Lung (tissue), 17 donors: ENCODE measurements at places on chromosomes 13 and 19. TPM values are rescaled to one million over a fixed set of nuclear protein-coding genes. Genes with fewer than 3 reads are reported as not detected.

Gene PSENEN
- 84.2 TPM for polyA plus RNA-seq

DNA sequence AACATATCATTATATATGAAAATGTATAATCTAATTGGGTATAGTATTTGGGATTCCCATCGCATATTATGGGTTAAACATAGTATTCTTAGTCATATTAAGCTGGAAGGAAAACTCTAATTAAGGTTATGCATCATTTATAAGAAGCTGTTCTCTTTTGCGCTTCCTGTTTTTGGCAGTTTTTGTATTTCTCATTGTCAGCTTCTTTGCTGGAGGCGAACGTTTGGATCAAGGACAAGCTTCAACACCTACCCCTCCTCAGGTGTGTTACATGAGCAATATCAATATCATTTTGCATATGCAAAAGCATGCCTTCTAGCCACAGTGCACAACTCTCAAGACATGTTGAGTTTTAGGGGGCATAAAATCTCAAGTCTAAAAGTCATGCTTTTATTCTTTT is 439.8 kb downstream of the TDRD3 start:
- no peak for DNase-seq

Gene PCDH20
- 1.5 TPM for polyA plus RNA-seq

Gene RGS9BP
- polyA plus RNA-seq: 0.55 TPM

DNA sequence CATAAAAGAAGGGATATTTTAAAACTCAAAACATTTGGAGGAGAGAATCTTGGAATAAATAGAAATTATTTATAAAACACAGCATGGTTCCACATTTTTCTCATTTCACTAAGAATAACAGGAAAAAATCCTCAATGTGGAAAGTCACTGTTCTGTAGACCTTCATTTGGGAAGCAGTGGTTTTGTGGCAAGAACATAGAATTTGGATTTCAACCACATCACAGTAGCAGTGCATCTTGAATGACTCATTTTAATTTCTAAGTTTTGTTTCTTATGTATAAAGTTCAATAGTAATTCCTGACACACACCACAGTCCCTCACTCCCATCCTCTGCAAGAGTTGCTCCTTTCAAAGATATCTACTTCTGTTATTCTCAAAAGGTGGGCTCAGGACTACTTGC is 264.0 kb downstream of the ENOX1 start:
- DNase-seq: no peak

DNA sequence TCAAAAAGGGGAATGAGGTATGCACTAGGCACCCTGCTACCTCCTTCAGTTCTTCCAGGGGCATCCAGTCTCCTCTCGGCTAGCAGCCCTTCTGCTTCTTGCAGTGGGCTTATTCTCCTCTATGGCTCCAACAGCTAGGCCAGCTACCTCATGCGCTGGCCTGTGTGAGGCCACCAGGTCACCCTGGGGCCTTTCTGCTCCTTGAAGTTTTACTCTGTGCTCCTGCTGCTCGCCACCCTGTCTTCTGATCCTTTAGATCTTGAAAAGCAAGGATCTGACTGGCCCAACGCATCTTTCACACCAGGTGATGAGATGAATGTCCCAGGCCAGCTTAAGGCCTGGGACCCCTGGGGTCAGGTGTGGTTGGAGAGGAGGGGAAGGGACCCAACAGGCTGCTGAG is 66.2 kb downstream of the RUBCNL start:
- no peak for DNase-seq

DNA sequence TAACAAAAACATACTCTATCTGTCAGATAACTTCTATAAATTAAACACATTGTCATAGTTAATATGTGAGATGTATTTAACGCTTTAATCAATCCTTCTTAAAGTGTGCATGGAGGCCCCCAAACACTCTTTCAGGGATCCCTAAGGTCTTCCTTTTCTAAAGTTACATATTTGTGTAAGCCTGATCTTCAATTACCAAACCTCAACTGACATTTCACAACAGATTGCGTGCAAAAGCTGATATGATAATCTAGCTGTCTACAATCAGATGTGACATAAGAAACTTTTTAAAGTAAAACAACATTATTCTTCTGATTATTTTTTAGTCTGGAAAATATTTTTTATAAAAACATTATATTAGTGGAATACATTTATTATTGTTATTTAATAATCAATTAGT is 1850.4 kb downstream of the OLFM4 start:
- DNase-seq: no peak

Gene SLC10A2
- not detected for polyA plus RNA-seq
